ENCODE measurements at places on chromosomes 7 and 10.

DNA sequence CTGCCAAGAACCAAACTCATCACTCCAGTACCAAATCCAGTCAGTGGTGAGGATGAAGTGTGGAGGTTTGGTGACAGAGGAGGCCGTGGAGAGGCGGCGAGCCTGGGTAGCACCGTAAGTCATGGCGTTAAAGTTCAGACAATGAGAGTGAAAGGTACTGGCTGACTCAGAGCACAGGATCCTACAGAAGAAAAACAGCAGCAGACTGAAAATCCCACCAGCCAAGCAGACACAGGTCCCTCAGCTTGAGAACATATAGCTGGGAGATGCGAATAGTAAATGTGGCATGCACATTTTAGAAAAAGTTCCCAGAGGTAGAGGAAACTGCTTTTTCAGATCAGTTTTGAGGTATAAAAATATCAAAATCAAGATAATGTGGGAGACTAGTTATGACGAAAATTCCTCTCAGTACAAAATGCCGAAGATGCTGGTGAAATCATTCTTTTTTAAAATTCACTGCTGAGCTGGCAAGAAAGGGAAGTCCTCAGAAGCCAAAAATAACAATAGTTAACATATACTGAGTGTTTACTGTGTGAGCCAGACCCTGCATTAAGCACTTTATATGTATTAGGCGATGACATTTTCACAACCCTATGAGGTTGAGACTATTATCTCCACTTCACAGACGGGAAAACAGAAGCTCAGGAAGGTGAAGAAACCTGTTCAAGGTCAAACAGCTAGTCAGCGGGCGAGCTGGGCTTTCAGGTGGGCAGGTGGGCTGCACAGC is 20.9 kb downstream of the PARP12 start:
- no peak for DNase-seq

DNA sequence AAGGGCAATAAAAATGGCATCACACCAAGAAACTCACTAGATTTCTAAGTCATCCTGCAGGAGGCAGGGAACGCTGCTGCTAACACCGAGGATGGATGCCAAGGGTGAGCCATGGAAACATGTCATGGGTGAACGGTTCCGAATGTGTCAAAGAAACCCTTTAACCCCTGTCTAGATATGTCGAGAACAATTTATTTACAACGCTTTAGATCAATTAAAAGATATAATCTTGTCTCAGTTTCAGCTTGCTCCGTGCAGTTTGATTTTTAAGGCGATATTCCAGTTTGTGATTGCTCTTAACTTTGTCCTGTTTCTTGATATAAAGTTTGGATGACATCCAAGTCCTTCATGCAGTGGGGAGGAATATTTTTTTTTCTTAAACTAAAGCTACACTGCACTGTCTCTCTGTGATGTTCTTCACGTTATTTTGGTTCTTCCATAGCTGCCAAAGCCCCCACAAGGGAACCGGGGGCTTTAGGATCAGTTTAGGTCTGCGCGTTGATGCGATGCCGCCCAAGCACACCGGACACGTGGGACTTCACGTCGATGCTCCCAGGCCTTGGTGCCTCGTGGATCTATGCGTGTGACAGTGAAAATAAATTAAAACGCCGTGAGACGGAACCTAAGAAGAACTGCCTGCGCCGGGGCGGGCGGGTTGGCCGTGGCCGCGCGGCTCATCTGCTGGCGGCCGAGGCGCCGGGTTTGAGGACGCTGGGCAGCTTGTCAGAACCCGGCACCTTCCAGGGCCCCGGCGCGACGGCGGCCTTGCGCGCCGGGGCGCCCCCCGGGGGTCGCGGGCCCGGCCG is 220.3 kb downstream of the PHTF2 start:
- peak; percentile 84 for DNase-seq

DNA sequence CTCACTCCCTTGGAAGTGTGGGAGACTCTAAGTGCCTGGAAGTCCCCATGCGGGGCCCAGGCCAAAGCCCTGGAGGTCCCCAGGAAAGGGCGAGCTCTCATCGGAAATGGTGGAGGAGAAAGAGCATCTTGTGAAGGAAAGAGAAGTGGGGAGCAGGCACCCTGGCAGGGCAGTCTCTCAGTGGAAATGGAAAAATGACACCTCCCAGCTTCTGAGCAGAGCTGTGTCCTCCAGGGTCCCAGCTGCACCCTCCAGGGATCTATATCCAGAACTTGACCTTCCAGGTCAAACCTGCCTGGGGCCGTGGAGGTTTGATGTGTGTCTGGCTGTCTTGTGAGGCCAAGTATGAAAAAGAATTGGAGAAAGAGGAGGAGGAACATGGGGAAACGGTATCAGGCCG is 29.5 kb downstream of the PAX2 start:
- DNase-seq, result no peak

GRCh38 chr10:21449288-21449966 is 76.1 kb downstream of the SKIDA1 start:
- no peak for DNase-seq

DNA sequence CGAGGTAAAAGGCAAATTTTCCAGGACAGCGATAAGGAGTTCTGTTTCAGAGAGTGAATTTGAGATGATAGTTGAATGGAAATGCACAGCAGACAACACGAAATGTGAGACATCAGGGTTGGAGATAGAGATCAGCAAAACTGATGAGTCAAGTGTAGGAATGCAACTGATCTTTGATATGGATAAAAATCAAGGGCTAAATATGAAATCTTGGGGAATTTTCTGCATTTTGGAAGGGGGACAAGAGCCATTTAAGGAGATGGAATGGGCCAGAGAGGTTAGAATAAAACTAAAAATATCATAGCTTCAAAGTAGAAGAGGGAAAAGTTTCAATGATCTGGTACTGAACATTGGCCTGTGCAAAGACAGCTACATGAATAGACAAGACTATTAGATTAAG is 11.5 kb downstream of the CISD1 start:
- no peak for DNase-seq
